ENCODE measurements at places on chromosomes 7 and 10. TPM values are rescaled to one million over a fixed set of nuclear protein-coding genes. Genes with fewer than 3 reads are reported as not detected.

SEPHS1 gene
- 76.3 TPM for polyA plus RNA-seq

OPALIN gene
- polyA plus RNA-seq: not detected

FOXI2 gene
- polyA plus RNA-seq: not detected

DYNC1I1 gene
- 29.6 TPM for polyA plus RNA-seq

AMZ1 gene
- polyA plus RNA-seq: not detected

LRMDA gene
- polyA plus RNA-seq: 8.4 TPM

PVRIG gene
- not detected for polyA plus RNA-seq

MYH16 gene
- not detected for polyA plus RNA-seq

LIPM gene
- polyA plus RNA-seq: not detected

NUDT13 gene
- 1.8 TPM for polyA plus RNA-seq

NXPH1 gene
- 24.9 TPM for polyA plus RNA-seq

TBX20 gene
- polyA plus RNA-seq: not detected

CDHR3 gene
- 2.9 TPM for polyA plus RNA-seq

PTPRZ1 gene
- polyA plus RNA-seq: 11.8 TPM

MPP7 gene
- 6.1 TPM for polyA plus RNA-seq

IRF5 gene
- not detected for polyA plus RNA-seq

SEMA3E gene
- polyA plus RNA-seq: 8.2 TPM

TRIM73 gene
- polyA plus RNA-seq: 15.2 TPM
